ENCODE measurements at places on chromosomes 12 and 14. TPM values are rescaled to one million over a fixed set of nuclear protein-coding genes. Genes with fewer than 3 reads are reported as not detected.

DNA sequence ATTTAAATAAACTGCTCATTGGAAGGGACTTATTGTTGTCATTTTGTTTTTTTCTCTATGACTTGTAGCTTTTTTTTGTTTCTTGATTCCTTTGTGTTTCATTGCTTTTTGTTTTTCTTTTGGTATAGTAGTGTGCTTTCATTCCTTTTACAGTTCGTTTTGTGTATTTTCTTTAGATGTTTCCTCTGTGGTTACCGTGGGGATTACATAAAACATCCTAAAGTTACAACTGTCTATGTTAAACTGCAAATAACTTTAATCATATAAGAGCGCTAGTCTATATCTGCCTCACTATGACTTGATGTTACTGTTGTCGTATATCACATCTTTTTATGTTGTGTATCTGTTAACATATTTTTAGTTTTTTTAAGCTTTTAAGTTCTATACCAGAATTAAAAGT is 86.9 kb downstream of the ATF7IP start:
- no peaks in the 10 kb centered on the region for H3K4me1 ChIP-seq
- no peaks in the 10 kb centered on the region for H3K27me3 ChIP-seq
- no peak overlapping the region for H3K4me3 ChIP-seq
- no peak overlapping the region for H3K27ac ChIP-seq
- DNase-seq = no peak

DNA sequence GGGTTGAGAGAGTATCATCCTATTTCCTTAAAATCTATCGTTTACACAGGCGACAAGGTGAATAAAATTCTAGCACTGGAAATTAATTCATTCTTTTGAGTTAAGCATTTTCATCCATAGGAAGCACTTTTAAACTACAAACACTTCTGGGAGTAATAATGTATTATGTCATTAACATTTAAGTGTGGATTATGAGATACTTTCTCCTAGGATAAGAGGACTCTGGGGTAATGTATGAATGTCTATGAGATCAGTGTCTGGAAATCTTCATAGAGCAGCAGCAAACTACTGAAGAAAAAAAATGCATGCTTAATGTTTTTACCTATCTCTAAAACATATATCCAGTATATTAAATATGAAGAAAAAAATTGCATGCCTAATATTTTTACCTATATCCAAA is 86.9 kb downstream of the EPS8 start:
- no peak overlapping the region for H3K4me3 ChIP-seq
- H3K36me3 ChIP-seq = no peaks in the 10 kb centered on the region
- H3K27ac ChIP-seq = no peak overlapping the region
- no peaks in the 10 kb centered on the region for H3K4me1 ChIP-seq
- no peaks in the 10 kb centered on the region for H3K27me3 ChIP-seq
- DNase-seq = no peak

- no peak overlapping the region for H3K27ac ChIP-seq
- no peaks in the 10 kb centered on the region for H3K36me3 ChIP-seq
- no peak for DNase-seq
Observed at GRCh38 chr14:38078393-38078792, 129.3 kb upstream of the SSTR1 start.

DNA sequence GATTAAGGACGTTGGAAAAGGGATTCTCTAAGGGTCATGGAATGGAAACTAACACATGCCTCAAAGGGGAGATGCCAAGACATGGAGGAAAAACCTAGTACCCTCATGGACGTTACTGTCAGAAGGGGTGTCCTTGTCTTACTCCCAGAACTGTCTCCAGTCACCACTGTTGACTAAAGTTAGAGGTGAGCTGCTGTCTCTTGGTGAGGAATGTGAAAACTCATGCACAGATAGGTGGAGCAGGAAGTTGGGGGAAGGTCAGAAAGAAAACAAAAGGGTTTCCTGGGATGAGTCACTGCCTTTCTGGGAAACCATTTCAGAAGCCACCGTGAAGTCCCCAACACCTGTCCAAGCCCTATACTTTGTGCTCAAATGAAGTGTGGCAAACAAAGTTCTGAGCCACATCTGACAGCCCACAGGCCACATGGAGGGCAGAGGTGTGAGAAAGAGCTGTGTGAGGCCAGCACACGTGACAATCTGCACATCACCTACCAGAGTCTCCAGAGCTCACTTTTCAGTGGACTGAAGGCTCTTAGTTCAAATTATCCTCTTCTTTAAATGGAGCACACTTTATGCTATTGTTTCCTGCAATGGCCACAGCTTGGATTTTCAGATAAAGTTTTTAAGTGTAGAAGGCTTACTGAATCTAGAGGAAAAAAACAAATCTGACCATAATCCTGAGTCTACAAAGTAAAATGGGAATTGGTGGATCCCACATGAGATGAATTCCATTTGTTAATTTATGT is 92.9 kb upstream of the EGLN3 start:
- H3K27me3 ChIP-seq = no peaks in the 10 kb centered on the region
- no peaks in the 10 kb centered on the region for H3K4me1 ChIP-seq
- H3K36me3 ChIP-seq = no peaks in the 10 kb centered on the region
- DNase-seq = peak; percentile 65

GRCh38 chr12:26523708-26524150 is 309.3 kb downstream of the ITPR2 start:
- no peaks in the 10 kb centered on the region for H3K4me1 ChIP-seq
- no peak overlapping the region for H3K4me3 ChIP-seq
- no peak overlapping the region for H3K27ac ChIP-seq
- no peaks in the 10 kb centered on the region for H3K36me3 ChIP-seq
- H3K27me3 ChIP-seq = no peaks in the 10 kb centered on the region

- H3K4me1 ChIP-seq = peaks cover 13% of the 10 kb centered on the region
- H3K4me3 ChIP-seq = no peak overlapping the region
- no peaks in the 10 kb centered on the region for H3K36me3 ChIP-seq
- DNase-seq = no peak
- no peak overlapping the region for H3K27ac ChIP-seq
- no peaks in the 10 kb centered on the region for H3K27me3 ChIP-seq
Observed at GRCh38 chr12:15563663-15564062, 225.5 kb downstream of the EPS8 start.

DNA sequence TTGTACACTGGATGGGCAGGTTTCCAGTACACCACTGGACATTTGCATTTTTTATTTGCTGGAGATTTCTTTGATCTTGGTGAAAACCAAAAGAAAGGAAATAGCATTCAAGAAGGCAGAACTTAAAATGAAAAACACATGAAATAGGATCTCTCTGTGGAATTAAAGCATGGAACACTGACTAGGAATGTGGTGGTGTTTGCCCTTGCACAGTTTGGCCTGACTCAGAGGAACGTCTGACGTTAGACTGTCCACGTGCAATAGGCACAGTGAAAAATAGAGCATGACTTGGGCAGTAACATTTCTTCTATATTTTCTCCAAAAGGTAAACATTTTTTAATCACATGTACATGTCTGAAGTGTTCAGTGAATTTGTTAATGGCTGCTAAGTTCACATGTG is 474.1 kb upstream of the PRICKLE1 start:
- H3K36me3 ChIP-seq = no peaks in the 10 kb centered on the region
- no peak overlapping the region for H3K27ac ChIP-seq
- H3K4me1 ChIP-seq = no peaks in the 10 kb centered on the region
- H3K27me3 ChIP-seq = no peaks in the 10 kb centered on the region

GRCh38 chr12:130514149-130514551 is 176.5 kb downstream of the PIWIL1 start:
- DNase-seq = peak; percentile 91
- no peaks in the 10 kb centered on the region for H3K36me3 ChIP-seq
- no peak overlapping the region for H3K4me3 ChIP-seq
- no peaks in the 10 kb centered on the region for H3K4me1 ChIP-seq
- H3K27ac ChIP-seq = no peak overlapping the region

DNA sequence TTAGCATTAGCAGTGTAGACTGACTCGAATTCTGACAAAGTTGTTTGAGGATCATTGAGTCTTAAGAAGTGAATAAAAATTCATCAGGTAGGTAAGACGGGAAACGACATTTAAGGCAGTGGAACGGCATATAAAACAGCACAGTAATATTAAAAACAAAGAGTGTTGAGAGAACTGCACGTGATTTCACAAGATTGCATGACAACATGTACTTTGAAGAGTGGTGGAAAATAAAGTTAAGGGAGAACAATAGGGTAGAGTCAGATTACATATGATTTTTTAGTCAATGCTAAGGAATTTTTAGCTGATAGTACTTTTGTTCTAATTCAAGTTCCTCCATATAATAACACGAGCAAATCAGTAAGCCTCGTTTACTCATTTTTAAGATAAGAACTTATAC is 115.4 kb downstream of the SOX5 start:
- peaks cover 4% of the 10 kb centered on the region for H3K4me1 ChIP-seq
- DNase-seq = no peak
- H3K27ac ChIP-seq = no peak overlapping the region
- no peaks in the 10 kb centered on the region for H3K36me3 ChIP-seq

Gene LRRC9
- 3.0 TPM for total RNA-seq

Gene GZMH
- total RNA-seq = not detected

Gene SRRM4
- 0.76 TPM for total RNA-seq
